ENCODE measurements at places on chromosomes 3 and 15.

DNA sequence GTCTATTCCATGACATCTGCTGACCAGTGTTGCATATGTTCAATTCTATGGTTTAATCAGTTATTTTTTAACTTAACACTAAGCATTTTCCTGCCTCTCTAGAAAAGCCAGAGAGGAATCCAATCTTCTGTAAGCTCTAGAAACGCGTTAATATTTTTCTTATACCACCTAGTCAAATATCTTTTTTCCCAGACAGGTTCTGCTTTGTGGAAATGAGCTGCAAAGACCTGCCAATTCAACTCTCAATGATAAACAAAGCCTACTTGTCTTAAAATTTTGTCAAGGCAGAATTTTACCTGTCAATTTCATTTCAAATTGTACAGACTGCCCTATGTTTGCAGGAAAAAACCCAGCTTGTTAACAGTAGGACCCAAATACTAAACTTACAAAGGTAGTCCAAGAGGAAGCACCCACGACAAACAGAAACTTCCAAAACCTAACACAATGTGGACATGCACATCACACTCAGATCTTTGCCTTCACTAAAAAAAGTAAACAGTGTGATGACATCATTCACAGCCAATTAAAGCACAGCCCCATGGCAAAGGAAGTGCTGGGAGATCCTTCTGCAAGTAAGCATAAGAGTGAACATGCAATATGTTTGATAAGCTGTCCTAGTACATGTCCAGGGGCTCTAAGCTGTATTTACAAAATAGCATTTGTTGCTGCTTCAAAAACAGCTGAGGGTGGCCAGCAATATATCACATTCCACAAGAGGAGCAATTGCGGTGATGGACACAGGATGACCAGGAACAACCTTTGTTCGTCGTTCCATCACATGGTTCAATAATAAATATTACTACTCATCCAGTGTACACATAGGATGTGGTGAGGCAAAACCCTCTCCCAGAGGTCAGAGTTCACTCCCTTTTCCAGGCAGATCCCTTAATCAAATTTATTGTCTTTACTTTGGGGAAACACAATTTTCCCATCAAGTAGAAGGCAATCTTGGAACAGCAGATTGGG lies 139.4 kb upstream of the TSC22D2 start:
- DNase-seq = no peak

DNA sequence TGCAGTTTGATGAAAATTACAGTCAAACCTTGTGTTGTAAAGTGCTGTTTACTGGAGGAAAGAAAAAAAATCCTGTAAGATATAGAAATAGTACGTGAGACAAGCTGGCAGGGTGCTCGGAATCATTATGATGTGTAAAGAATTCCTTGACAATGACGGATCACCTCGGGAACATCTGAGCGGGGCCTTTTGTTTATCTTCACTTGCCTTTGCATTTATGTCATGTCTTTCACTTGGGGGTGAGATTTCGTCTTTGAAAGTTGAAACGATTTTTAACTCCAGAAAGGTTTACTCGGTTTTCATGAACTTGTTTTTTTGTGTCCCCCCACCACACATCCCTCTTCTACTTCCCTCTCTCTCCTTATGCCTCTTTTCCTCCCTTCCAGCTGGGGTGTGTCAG lies 128.3 kb upstream of the VEPH1 start:
- DNase-seq = no peak

- DNase-seq = no peak
Measured at GRCh38 chr3:179801263-179801662, 148.4 kb downstream of the USP13 start.

DNA sequence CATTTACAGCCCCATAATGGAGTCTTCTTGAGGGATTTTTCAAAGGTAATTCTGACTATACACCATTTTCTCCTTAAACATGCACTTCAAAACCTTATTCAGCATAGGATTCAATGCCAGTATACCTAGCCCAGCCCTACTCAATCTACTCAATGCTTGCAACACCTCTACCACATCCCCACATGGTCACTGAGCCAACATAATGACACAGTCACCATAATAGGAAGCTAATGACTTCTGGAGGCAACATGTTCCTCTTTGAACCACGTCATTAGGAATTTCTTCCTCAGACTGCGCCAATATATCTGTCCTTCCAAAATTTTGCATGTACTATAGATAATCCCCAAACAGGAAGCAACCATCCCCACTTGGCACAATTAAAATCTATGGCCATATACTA lies 153.9 kb upstream of the SETMAR start:
- DNase-seq = no peak

DNA sequence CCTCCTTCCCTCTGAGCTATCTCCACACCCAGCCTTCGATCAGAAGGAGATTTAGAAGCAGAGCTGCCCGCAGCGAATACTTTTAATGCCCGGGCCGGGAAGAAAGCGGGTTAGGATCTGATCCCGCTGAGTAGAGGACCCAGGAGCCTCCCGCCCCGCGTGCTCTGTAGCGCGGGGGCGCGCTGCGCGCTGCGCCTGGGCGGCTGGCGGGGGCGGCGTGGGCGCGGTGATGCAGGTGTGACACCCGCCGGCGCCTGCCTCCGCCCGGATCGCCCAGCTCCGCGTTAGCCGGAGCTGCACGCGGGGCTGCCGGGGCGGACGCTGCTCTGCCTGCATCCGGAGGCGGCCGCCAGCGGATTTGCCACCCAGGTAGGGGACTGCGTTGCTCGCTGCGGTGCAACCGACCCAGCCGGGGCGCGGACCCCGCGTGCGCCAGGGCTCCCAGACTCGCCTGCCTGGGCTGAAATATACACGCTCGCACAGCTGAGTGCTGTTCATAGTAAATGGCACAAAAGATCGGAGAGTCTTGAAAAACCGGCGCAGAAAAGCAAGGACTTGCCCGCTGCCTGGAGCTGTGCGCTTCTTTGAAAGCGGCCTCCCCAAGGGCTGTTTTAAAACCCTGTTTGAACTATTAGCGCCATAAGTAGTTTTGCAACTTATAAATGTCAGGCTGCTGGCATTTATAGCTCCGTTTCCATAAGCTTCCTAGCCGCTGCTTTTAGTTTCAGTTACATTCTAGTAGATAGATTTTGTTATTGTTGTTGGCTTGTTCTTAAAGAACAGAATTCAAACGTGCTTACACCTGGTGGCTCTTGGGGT lies at the start of gene SV2B:
Gene SV2B, plus strand, starts transcription at position 263 of the 819 bp plus-strand sequence. CDS start 126,007 bp downstream, outside the sequence.
- peak; percentile 73 for DNase-seq

DNA sequence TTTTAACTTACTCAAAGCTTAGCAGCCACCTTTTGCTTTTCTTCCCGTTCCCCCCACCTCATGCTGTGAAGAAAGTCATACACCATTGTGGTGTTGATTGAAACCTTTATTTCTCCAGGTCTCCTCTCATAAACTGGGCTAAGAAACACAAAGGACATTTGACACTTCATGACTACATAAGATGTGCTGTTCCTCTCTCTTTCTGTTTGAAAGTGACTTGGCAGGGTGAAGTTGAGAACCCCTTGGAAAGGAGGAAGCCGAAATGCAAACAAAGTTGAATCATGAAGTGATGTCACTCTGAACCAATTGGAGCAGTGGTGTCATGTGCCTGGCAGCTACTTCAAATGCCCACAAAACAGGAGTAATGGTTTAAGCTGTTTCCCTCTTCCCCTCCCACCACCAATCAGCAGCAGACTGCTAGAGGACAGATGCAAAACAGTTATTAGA lies 174.7 kb downstream of the IGF1R start:
- DNase-seq = peak; percentile 90

DNA sequence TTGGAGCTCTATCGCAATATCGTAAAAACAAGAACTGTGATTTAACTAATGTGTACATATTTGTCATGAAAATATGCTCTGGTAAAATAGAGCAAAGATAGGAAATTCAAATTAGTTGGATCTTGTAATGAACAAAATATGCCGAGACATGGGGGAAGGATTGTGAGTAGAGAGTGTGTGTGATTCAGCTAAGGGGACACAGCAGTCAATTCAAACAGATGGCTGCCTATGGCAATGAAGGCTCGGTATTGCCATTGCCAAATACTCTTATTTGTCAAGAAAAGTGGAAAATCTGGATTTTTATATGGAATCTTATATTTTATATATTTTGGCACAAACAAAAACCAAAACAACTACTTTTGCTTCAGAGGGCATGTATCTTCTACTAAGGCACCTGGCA lies 227.3 kb upstream of the BCHE start:
- DNase-seq = no peak
